ENCODE measurements at places on chromosomes 5 and 9.
A peak's percentile ranks its signal among the peaks of the same experiment; 100 is the strongest.

- DNase-seq, result peak; percentile 95
Observed at GRCh38 chr9:5389109-5389732, 48.5 kb downstream of the PLGRKT start.

DNA sequence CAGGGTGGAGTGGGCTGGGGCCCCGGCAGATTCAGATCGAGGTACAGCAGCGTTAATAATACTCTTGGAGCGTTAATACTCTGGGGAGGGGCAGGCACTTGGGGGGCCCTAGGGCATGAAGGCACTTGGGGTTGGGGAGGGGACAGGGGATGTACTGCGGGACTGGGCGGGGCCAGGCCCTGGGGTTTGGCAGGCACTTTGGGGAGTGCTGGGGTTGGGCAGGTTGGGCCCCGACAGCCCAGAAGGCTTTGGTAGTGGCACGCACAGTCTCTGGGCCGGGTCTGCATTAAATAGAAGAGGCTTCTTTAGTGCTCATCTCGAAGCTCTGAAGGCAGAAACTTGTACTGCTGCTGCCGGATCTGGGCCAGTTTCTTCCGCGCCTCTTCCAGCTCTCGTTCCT lies 7.8 kb upstream of the TPM2 start:
- DNase-seq, result no peak

- peak; percentile 4 for DNase-seq
Observed at GRCh38 chr5:96517295-96517694, 84.2 kb upstream of the PCSK1 start.

GRCh38 chr9:76206821-76207220 lies 187.4 kb downstream of the RFK start:
- DNase-seq, result no peak

DNA sequence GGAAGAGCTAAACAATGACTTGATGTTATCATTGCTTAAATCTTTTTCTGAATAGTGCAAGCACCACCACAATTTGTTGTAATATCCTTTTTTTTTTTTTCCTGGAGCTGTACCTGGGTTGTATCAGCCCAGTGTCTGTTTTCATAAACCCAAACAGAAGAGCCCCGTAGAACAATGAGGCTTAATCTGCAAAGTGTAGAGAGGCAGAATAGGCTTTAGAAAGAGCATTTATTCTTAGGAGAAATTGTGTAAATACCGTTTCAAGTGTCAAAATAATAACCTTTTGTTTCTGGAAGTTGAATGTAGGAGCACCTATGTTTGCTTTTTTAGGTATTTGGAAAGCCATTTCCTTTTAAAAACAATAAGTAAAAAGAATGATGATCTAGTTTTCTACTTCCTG lies 26.4 kb downstream of the RGS7BP start:
- no peak for DNase-seq

DNA sequence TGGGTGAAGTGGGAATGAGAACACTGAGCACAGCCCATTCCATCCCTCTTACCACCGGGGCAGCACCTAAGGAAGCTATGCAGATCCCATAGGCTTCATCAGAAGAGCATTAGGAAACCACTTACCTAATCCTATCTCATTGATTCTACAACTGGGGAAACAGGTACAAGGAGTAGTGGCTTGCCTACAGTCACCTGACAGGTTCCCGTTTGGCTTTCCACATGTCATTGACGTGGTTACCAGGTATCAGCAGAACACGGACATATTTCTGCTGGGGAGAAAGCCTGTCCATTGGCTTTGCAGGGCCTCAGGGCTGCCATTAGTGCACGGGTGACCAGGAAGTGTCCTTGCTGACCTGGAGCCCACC lies 11.3 kb downstream of the AFAP1L1 start:
- no peak for DNase-seq

GRCh38 chr9:35116539-35116897 lies 856 bp upstream of the ATOSB start:
- DNase-seq, result no peak

DNA sequence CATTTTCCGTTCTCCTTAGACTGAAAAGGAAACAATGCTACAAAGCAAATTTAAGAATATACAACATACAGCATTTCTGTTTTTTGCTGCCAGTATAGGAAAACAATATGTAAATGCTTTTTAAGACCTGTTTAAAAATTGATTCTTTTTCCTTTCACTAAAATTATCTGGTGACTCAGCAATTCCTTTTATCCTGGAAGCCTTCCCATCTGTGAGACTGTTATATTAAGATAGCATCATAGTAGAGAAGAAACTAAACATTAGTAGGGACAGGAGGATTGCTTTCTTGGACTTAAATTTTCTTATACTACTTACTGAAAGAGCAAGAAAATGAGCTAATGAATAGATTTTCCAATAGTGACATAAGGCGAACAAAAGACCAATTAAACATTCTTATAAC lies 30.0 kb upstream of the GPR21 start:
- peak; percentile 9 for DNase-seq

DNA sequence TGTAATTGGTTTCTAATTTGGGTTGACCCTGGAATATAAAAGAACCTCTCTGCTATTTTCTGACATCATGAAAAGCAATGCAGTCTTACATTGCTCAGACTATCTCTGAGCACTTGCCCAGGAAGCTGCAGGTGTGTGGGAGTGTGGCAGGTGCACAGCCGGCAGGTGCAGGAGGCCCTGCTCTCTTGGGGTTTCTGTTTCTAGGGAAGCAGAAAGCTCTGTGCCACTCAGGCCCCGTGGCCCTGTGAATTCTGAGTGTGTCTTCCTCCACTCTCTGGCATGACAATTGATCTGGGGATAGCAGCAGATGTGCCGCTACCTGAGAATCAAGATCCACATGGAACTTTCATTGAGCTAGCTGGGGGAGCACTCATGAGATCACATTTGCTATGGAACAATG lies 45.7 kb upstream of the IRX2 start:
- DNase-seq, result no peak

Data from brain microvascular endothelial cell (primary cell).